ENCODE measurements at places on chromosomes 2 and 18. TPM values are rescaled to one million over a fixed set of nuclear protein-coding genes. Genes with fewer than 3 reads are reported as not detected.

Gene DSG1
- 0.10 TPM for polyA plus RNA-seq

Gene NT5DC4
- 0.34 TPM for polyA plus RNA-seq

Gene SIGLEC15
- polyA plus RNA-seq: 0.44 TPM

Gene BOK
- 28.4 TPM for polyA plus RNA-seq

Gene CCDC141
- polyA plus RNA-seq: 0.12 TPM

DNA sequence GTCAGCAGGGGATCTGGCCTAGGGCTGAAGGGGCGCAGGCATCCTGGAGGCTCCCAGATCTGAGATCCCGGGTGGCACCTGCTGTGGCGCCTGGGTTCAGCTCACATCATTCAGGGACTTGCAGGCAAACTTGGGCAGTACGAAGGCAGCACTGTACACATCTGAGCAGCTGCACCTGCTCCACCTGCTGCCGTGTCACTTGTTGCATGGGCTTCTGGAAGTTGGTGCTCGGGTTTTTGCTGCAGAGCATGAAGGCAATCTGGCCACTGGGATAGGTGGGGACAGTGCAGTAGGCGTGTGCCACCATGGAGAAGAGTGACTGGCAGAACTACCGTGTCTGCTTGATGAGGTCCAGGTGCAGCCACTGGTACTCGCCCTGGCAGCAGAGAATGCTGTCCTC lies 48.6 kb downstream of the UGGT1 start:
- DNase-seq: no peak

DNA sequence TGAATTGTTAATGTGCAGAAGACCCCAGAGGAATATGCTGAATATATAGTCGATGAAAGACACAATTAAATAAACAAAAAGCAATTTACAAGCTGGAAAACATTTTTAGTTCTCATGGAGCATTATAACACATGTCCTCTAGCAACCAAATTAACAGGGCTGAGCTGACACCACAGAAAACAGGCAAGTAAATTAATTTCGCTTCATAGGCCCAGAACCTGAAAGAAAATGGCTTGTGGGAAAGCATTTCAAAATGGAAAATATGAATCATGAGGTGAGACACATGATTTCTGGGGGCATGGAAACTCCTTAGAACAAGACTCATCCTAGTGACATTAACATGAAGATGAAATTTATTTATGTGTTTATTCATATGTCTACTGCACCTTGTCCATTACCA lies 25.0 kb upstream of the RNF152 start:
- no peak for DNase-seq

- no peak for DNase-seq
Measured at GRCh38 chr2:149744865-149745264, 157.3 kb upstream of the MMADHC start.

GRCh38 chr2:227188292-227188691 lies 23.9 kb downstream of the COL4A3 start:
- DNase-seq: no peak

- DNase-seq: no peak
Measured at GRCh38 chr18:31647127-31647753, 37.1 kb downstream of the B4GALT6 start.

- DNase-seq: no peak
Measured at GRCh38 chr18:25075331-25075730, 276.6 kb downstream of the ZNF521 start.

DNA sequence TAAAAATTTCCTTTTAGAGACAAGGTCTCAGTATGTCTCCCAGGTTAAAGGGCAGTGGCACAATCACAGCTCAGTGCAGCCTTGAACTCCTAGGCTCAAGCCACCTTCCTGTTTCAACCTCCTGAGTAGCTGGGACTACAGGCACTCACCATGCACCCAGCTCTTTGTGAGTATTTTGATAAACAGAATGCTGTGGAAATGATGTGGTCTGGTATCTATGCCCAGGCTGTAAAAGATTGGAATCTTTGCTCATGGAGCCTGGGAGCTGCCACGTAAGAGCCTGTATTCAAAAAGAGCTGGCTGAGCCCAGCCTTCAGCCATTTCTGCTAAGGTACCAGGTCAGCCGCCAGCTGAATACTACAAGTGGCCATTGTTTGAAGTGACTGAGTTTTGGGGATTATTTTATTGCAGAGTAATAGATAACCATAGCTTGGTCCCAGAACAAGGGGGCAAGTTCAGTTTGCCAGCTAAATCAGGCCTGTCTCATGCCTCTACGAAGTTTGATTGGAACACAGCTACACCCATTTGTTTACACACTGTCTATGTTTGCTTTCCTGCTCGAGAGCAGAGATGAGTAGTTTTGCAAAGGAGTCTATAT lies 21.3 kb upstream of the ARL5A start:
- DNase-seq: no peak
